ENCODE measurements at places on chromosomes 3 and 15.

DNA sequence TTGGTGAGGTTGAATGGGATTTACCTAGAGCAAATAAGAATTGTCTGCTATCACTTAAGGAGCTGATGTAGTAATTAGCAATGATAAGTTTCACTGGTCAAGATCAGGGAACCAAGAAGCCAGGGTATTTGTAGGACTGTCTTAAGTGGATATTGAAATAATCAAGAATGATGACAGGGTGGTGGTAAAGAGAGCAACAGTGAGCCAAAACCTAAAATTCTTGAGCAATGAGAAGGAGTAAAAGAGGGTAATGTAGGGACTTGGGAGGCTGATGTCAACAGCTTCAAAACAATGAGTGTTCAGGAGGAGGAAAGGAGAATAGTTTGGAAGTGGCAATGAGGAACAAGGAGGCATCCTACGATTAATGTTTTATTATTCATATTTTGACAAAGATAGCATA lies 31.5 kb upstream of the SLC2A2 start:
- DNase-seq = no peak

GRCh38 chr15:27250223-27250622 lies 279.2 kb downstream of the GABRG3 start:
- DNase-seq = peak; percentile 80

GRCh38 chr15:44569316-44569715 lies 32.4 kb downstream of the EIF3J start:
- no peak for DNase-seq

DNA sequence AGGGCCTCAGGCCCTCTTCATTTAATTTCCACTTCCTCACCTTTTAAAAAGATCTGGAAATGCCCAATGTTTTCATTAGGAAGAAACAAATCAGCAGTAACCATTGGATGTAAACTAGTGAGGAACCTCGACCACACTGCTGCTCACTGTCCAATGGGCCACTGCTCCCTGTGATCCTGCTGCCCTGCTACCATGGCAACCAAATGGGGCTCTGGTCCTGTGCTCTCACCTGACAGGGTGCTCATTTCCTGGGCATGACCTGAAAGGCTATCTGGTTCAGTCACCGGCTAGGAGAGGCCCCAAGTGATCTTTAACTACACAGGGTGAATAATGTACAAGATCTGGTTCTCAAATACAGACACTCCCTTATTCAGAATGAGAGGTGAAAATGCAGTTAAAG lies 54.6 kb downstream of the ARHGEF3 start:
- no peak for DNase-seq

DNA sequence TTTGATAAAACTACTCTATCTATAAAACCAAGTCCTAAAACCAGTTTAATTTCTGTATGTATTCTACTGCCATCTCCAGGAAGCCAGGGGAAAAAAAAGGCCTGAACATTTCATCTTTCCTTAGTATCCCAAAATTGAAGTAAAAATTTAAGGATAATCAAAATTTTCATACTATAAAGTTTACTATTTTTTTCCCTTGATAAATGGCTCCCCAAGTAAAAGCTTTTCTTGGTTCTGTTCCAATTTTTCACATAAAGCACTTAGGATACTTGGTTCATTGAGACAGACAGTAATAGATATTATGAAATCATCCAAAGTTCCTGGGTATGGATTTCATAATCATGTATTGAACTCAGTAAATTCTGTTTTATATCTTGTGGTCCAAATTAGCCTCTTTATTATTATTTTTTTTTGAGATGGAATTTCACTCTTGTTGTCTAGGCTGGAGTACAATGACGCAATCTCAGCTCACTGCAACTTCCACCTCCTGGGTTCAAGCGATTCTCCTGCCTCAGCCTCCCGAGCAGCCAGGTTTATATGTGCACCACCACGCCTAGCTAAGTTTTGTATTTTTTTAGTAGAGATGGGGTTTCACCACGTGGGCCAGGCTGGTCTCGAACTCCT lies 34.5 kb downstream of the ICE2 start:
- peak; percentile 24 for DNase-seq

DNA sequence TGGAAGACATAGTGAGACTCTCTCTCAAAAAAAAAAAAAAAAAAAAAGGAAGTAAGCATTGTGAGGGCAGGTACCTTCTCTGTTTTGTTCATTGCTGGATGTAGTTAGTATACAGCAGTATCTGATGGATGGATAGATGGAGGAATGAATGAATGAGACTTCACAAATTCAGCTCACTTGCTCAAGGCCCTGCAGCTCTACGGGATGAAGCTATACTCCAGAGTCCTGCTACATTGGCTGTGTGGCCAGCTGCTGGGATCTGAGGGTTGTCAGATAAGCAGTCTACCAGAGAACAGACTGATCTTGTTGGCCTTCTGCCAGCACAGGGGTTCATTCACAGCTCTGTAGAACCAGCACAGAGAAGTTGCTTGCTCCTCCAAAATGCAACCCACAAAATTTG lies 35.0 kb downstream of the MLH1 start:
- no peak for DNase-seq

GRCh38 chr15:35137190-35137574 lies 52.1 kb upstream of the NANOGP8 start:
- no peak for DNase-seq

- DNase-seq = no peak
Observed at GRCh38 chr15:50880651-50881114, 27.8 kb upstream of the AP4E1 start.

- no peak for DNase-seq
Observed at GRCh38 chr3:47850564-47851410, 47.8 kb downstream of the DHX30 start.

DNA sequence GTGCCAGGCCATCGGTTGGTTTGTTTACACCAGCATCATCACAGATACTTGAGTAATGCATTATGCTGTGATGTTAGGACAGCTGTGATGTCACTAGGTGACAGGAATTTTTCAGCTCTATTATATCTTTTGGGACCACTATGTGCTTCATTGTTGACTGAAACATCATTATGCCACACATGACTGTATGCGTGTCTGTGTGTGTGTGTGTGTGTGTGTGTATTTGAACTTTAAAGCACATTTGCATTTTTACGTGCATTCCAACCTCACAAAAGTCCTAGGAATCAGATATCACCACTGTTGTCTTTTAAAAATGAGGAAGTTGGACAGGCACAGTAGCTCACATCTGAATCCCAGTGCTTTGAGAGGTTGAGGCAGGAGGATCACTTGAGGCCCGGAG lies 223.0 kb downstream of the TBL1XR1 start:
- no peak for DNase-seq

- DNase-seq = no peak
Observed at GRCh38 chr3:32794487-32795308, 23.1 kb upstream of the TRIM71 start.

DNA sequence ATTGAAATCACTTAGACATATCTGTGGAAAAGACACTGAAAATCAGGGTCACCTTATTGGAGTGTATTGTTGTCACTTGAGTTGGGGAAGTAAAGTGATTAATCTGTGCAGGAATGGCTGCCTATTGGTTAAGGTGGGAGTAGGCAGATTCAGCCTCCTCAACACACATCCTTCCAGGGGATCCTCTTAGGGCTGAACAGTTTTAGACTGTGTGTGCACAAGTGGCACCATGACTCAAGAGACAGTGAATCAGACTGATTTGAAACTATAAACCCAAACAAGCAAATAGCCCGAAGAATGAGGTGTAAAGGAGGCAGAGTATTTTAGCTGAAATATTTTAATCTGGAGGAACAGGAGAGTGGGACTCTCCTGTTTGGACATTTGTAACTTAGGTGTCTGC lies 4.9 kb downstream of the ABHD17C start:
- DNase-seq = no peak

- DNase-seq = no peak
Observed at GRCh38 chr3:8778475-8778874, 9.1 kb upstream of the OXTR start.

DNA sequence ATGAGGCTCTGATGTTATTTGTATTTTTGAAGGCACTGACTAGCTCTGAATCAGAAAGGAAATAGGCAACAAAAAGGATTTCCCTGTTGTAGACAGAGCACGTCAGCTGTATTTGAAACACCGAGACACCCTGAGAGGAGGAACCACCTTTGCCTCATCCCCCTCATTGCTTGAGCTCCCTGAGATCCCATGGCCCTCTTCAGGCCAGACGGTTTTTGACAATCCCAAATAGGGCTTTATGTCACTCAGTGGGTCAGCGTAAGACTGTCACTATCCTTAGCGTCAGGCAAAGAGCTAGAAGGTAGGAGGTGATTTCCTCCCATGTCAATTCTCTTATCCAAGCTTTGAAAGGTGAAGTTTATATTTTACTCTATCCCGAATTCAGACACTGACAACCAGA lies 254.3 kb downstream of the ZNF621 start:
- no peak for DNase-seq

DNA sequence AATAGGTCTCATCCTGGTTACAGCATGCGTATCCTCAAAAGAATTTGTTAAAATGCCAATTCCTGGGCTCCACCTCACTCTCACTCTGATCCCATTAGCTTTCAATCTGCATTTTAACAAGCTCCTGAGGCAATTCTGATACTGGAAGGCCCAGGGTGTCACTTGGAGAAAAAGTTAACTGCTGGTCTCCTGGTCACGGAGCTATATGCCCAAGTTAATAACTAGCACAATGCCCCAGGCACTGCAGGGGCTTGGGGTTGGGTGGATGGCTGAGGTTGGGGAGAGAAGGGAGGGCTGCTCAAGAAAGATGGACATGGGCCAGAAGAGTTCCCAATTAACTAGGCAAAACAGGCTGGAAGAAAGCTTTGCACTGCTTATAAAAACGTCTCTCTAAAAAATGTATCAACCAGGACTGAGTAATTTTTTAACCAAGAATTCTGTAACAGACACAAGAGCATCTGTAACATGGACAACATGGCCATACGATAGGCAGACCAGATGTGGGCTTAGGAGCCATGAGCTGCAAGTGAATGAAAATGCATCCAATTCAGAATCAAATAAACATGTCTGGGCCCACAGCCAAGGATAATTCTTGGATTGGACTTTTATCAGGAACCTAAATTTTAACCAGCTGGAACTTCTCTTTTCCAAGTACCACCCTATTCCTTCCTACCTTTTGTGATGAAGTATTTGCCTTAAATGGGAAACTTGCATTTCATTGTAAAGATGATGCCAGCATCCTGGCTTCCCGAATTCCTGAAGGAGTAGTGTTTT lies 4.2 kb downstream of the IL17RD start:
- DNase-seq = no peak

GRCh38 chr15:68609629-68610028 lies 30.8 kb downstream of the CORO2B start:
- DNase-seq = no peak

DNA sequence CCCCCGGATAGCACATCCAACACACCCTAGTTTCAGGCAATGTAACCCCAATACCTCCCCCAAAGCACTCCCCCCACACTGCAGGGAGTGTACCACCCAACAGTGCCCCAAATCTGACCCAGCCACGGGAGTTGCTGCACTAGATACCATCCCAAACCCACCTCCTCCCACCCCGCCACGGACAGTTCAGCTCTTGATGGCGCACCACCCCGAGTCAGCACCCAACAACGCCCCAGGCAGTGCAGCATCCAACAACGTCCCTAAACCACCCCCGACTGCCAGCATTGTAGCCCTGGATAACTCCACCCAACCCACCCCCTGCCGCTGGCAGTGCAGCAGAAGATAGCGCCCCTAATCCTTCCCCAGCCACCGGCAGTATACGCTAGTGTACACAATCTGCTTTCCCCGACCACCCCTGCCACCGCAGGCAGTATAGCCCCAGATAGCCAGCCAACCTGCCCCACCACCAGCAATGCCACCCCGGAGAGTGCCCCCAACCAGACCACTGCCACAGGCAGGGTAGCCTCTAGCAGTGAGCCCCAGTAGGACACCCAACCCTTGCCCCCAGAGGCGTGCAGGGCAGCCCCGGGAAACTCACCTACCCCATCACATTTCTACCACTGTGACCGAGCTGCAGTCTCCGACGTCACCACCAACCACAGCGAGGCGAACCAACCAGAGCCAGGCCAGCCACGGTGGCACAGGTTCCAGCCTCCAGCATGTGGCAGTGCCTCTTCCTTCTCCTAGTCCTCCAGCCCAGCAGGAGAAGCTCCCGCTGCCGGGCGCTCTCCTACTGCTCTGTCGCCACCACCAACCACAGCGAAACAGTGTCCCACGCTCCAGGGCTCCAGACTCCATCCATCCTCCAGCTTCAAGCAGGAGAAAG lies 178.1 kb downstream of the POTEB3 start:
- no peak for DNase-seq

GRCh38 chr15:81281766-81282605 lies 42.0 kb downstream of the STARD5 start:
- no peak for DNase-seq

- no peak for DNase-seq
Observed at GRCh38 chr3:98650971-98651779, 57.8 kb upstream of the CPOX start.

GRCh38 chr3:98513091-98513511 lies 9.6 kb downstream of the CLDND1 start:
- no peak for DNase-seq

GRCh38 chr3:110646496-110646895 lies 425.1 kb upstream of the NECTIN3 start:
- no peak for DNase-seq

DNA sequence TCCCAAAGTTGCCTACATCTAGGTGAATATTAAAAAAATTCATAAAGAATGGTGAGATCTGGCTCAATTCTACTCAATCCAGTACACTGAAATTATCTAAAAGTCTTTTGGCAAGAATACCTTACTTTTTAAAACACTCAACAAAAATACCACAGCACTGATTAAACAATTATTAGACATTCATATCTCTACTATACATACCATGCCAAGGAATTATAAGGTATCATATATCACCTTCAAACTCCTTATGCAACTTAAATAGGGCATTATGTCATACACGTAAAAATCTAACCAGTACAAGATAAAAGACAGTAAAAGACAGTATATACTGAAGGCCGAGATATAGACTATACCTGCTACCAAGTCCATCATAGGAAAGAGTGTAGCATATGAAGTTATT lies 6.1 kb upstream of the ANKRD28 start:
- no peak for DNase-seq

DNA sequence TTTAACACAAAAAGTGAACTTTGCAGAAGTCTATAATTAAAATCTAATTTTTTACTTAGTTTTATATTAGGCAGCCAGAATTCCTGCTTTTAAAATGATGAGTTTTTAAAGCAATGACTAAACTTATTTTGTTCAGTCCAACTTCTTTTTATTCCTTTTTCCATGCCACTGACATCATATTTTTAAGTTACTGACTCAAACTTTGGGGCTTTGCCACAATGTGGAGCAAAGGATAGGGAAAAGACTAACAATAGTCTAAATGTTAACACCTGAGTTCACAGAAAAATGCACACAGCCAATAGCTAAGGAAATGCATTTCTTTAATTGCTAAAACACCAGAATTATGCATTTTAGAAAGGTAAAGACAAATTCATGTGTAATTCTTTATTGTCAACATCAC lies 647.6 kb upstream of the DPPA4 start:
- DNase-seq = no peak

- peak; percentile 51 for DNase-seq
Observed at GRCh38 chr3:98343647-98344507, 9.8 kb upstream of the OR5K4 start.

- DNase-seq = no peak
Observed at GRCh38 chr3:178669758-178670157, 133.5 kb downstream of the KCNMB2 start.

GRCh38 chr15:52464478-52464877 lies 64.2 kb downstream of the MYO5A start:
- no peak for DNase-seq

GRCh38 chr3:141399200-141399599 lies 30.9 kb downstream of the ZBTB38 start:
- DNase-seq = no peak
